ENCODE measurements at places on chromosomes 1 and 21.
A peak's percentile ranks its signal among the peaks of the same experiment; 100 is the strongest.

DNA sequence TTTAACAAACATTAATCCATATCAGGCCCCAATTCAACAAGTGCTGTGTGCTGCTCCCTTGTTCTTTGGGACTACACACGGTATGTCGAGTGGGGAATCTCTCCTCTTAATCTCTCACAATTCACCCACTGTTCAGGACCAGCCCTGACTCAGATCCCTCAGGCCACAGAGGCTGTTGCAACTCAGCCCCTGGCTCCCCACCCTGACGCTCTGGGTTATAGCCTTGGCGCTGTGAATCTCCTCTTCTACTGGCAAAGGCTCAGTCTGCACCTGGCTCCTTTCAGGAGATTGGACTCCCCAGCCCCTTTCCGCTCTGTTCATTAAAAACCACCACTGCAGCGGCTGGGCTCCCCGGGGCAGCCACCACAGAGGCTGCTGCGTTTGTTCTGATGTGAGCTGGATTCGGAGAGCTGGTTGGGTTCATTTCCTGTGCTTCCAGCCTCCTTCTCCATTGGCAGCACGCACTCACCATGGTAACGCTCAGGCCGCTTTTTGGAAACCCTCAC, 13.0 kb downstream of the CAPN8 start:
- no peak for DNase-seq

GRCh38 chr1:53548031-53548491, 88.9 kb downstream of the DMRTB1 start:
- no peak for DNase-seq

DNA sequence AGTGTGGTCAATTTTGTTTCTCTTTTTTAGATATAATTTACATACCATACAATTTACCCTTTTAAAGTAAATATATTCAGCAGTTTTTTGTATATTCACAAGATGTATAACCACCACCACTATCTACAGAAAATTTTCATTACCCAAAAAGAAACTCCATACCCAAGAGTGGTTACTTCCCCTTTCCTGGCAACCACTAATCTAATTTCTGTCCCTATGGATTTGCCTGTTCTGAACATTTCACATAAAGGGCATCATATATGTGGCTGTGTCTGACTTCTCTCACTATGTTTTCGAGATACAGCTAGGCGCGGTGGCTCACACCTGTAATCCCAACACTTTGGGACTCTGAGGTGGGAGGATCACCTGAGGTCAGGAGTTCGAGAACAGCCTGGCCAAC, 13.6 kb downstream of the PACC1 start:
- DNase-seq = no peak

GRCh38 chr1:54378157-54378873, 27.9 kb downstream of the SSBP3 start:
- no peak for DNase-seq

GRCh38 chr1:8133657-8134430, 107.7 kb upstream of the ERRFI1 start:
- DNase-seq = no peak

DNA sequence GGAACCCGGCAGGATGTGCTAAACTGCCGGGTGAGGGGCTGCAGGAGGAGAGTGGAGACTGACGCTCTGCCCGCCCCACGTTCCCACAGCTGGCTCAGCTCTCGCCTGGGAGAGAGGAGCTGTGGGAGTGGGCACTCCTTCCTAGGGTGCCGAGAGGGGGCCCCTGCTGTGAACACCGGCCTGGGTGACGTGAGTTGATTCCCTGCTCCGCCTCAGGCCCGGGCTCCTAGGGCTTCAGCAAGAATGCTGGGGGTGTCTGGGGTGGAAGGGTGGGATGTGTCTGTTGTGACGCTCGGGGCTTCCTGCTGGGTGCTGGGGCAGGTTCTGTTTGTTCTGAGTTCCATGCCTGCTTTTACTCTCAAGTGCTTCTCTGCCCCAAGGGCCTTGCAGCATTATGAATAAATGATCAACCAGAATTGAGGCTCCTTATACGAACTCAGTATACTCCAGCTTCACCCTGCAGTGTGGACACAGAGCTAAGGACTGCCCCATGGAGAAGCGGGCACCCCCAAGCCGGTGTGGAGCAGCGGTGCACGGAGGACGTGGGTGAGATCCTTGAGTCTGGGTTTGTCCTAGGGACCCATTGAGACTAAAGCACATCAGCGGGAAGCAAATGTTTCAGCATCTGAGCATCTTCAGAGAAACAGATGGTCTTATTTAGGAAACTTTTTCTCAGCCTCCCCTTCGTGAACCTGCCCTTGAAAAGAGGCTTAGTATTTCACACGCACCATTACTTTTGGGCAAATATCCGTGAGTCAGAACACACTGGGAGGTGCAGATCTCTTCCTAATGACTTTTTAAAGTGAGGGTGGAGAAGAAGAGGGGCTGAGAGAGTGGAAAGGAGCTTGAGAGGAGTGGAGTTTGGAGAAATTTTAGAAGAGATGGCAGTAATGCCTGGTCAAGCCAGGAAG, 41.7 kb downstream of the SYT6 start:
- no peak for DNase-seq

GRCh38 chr1:63792152-63792551, 18.3 kb downstream of the ROR1 start:
- no peak for DNase-seq

GRCh38 chr1:112937070-112937469, 18.9 kb downstream of the SLC16A1 start:
- no peak for DNase-seq

DNA sequence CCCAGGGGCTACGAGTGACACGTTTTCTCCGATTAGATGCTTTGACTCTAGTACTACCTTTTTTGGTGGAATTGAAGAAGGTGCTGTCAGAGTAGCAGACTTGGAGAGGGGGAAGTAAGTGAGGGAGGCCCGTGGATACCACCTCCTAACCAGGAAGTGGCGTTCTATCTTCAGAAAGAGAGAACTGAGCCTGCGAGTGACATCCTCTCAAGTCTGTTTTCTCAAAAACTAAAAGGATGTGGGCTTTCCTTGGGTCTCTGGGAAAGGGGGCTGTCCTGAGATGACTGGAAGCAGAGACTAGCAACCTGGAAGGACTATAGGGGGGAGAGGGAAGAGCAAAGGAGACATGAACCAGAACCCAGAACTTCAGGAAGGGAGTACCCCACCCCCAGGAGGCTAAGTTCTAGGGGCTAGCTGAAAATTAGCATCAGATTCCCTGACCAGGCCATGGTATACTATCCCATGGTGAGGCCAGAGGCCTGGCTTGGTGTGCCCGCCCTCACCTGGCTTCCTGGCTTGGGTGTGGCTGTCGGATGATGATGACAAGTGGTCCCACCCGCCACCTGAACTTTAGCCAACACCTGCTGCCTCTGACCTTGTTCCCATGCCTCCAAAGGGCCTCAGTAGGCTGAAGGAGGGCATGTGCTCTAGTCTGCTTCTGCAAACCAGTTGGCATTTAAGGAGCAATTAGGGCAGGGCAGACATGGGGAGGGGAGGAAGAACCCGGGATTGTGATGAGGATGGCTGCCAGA, 49.1 kb downstream of the ATP2B4 start:
- no peak for DNase-seq

DNA sequence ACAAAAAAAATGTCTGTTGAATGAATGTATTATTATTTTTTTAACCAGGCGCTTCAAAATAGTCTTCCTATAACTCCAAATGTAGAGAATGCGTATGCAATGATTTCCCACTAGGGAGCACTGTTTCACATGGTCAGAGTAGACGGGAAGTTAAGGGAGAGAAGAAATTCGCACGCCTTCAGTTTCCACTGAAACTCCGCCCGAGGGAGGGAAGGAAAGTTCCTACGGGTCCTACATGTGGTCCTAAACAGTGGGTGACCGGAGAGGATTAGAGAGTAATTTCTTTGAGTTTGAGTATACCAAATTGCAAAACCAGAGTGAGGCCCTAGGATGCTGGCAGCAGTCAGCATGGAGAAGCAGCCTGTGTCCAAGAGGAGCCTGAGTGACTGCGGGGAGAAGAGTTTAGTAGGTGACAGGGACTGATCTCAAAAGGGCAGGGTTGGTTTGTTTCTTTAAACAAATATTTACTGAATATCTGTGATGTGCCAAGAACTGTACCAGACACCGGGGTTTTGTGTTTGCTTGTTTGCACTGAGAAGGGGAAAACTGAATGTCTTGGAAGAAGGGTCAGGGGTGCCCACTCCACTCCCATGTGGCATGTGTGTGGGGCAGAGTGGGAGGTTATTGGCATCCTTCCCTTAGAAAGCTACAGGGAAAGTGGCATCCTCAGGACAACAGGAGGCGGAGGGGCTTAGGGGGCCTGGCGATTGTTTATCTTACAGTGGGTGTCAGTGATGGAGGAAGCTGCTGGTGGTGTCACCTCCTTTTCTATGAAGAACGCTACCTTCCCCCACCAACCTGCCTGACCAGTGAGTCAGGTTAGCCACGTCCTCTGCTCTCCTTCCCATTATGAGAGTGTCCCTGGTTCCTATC, 22.8 kb downstream of the RNU5D-1 start:
- peak; percentile 13 for DNase-seq

GRCh38 chr1:167016100-167016750, 27.1 kb downstream of the MAEL start:
- DNase-seq = no peak

DNA sequence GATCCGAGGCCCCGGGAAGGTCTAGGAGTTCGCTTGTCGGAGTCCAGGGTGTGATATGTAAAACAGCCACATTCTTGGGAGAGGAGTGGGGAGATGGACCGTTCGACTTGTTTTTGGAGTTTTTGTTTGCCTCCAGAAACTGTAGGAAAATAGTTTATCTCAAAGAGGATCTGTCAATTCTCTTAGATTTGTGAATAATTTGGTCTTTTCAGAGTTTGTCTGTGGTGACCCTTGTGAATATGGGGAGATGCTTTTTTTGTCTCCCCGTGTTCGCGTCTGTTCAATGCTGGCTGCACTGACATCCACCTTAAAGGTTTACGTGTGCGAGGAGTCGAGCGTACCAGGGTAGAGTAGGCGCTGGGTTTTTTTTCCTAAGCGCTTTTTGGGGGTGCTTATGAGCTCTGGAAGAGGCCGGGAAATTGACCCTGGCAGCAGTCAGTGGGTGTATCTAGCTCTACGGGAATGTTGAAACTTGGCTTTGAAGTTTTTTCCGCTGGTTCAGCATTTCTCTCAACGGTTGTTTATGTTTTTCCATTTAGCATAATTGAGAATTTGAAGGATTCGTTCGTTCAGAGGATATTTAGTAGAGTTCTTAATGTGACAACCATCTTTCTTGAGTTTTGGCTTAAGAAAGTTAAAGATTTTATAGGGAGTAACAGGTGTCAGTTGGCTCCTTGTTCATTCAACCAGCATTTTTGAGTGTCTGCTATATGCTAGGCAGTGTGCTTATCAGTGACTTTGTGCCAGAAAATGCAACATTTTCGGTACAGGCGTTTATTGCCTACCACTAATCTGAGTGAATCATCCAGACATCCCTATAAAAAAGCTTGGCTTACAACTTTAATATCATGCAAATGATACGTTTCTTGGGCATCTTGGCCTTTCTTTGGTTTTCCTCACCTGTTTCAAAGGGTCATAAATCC, 1.2 kb downstream of the SZRD1 start:
- DNase-seq = no peak

GRCh38 chr1:106554294-106554693, 502.2 kb upstream of the PRMT6 start:
- no peak for DNase-seq

- DNase-seq = no peak
Measured at GRCh38 chr1:162206300-162206699, 136.8 kb downstream of the NOS1AP start.

DNA sequence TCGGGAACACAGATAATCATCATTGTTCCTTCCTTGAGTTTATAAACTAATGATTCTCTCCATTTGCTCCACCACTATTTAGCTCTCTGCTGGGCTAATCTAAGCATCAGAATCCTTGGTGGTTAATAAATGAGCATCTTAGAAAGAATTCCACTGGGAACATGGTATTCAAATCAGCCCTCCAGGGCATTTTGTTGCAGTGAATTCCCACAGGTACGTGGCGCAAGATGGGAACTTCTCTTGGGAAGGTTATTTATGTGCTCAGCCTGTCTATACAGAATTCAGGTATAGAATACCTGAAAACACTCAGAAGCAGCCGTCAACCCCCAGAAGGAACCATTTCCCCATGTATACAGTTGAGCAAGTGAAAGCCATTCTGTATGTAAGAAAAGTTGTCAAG, 131.5 kb downstream of the NTNG1 start:
- no peak for DNase-seq

GRCh38 chr1:111864862-111865261, 109.2 kb downstream of the DDX20 start:
- DNase-seq = no peak

DNA sequence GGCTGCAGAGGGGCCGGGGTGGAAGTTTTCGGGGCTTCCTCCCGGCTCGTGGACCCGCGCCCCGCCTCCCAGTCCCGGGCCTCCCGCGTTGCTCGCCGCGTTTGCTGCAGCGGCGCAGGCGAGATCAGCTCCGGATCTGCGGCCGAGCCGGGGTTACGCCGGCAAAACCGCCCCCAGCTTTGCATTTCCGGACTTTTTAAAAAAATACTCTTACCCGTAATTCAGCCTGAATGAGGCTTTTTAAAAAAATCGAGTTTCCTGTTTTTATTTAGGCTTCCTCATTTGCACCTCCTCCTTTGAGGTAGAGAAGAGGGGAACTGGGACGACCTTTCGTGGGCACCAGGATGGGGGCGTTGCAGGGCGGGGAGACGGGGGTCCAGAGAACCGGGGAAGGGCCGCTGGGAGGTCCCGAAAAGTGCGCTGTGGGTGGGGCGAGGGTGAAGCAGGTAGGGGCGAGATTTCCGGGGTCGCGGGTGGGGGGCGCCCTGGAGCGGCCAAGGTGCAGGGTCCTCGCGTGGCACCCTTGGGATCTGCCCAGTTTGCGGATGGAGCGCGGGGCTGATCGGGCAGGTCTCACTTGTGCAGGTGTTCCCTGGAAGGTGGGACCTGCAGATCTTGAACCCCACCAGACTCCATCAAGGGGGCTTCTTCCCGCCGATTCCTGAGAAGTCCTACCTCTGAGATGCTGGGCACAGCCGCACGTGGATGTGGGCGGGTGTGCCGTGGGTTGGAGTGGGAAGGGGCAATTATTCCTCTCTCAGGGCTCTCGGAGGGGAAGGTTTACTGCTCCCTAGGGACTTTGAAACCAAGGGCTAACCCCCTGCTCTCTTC, 1.1 kb downstream of the PIK3CD start:
- no peak for DNase-seq

Measured in NCI-H1694 treated with DMSO at 0.1 percent for 48 hours (cell line).